Esophagus muscularis mucosa (tissue), 4 donors: ENCODE measurements at places on chromosomes 7 and 10. TPM values are rescaled to one million over a fixed set of nuclear protein-coding genes. Genes with fewer than 3 reads are reported as not detected.

GRCh38 chr10:36428507-36428906 is 696.9 kb upstream of the ANKRD30A start:
- no peak for DNase-seq

GRCh38 chr10:5476918-5477525 is 22.3 kb downstream of the CALML5 start:
- DNase-seq: no peak

- no peak for DNase-seq
Measured at GRCh38 chr7:96531331-96531730, 178.3 kb downstream of the SEM1 start.

DNA sequence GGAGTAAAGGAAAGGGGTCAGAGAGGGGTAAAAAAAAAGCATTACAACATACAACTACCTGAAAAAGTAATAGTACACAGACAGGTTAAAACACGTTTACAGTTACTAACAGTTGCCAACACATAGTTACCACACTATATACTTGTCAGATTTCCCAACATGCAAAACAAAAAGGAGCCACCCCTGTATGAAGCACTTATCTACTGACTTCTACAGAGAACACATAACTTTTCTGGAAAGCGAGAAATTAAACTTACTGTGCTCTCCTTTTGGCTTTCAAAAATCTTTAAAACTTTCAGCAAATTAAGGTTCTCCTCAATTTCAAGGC is 2.1 kb downstream of the ABI1 start:
- DNase-seq: no peak

DNA sequence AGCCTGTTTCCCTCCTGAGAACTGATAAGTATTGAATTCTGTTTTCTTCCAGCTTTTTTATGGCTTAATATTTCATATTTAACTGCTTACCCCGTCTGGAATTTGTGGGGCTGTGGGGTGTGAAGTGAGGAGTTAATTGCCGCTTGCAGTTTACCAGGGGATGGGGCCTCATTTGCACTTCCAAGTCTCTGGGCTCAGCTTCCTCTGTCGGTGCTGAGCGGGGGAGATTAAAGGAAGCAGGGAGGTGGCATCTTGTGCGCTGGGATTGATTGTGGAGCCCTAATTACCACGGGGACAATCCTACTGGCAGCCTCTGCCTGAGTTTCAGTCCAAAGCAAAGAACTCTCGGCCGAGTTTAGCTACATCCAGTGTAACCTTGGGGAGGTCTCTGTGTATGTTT is 33.4 kb downstream of the ELFN1 start:
- no peak for DNase-seq

GRCh38 chr10:130404476-130405055 is 268.4 kb downstream of the GLRX3 start:
- no peak for DNase-seq

DNA sequence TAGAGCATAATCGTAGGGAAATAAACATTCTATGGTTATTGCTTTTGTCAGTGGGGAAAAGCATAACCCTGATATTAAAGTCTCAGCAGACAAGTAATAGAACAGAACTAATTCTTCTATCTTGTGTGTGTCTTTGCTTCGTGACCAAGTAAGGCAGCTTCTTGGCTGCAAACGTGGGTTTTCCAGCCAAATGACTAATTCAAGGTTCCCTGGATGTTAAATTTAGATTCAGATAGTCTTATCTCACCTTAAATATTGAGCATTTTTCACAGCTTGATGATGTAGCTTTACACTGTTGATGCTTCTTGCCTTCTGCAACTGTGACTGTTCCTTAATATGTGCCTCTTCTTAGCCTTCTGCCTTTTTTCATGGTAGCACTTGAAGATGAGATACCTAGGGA is 113.0 kb downstream of the EXOC4 start:
- no peak for DNase-seq

GRCh38 chr10:44513591-44513990 is 128.7 kb upstream of the CXCL12 start:
- peak; percentile 81 for DNase-seq

DNA sequence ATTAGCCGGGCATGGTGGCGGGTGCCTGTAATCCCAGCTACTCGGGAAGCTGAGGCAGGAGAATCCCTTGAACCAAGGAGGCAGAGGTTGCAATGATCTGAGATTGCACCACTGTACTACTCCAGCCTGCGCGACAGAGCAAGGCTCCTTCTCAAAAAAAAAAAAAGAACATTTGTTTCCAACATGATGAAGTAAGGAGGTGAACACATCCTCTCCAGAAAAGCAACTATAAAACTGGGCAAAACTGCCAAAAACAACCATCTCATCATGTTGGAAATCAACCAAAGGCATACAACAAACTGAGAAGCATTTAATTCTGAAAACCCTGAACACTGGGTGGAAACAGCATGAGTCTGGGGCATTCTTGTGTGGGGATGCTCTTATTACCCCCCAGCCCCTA is 14.3 kb downstream of the PRTFDC1 start:
- peak; percentile 8 for DNase-seq

- peak; percentile 95 for DNase-seq
Measured at GRCh38 chr7:99392659-99393354, 15.6 kb downstream of the PDAP1 start.

GRCh38 chr10:70982443-70982842 is 94.1 kb upstream of the PCBD1 start:
- no peak for DNase-seq

DNA sequence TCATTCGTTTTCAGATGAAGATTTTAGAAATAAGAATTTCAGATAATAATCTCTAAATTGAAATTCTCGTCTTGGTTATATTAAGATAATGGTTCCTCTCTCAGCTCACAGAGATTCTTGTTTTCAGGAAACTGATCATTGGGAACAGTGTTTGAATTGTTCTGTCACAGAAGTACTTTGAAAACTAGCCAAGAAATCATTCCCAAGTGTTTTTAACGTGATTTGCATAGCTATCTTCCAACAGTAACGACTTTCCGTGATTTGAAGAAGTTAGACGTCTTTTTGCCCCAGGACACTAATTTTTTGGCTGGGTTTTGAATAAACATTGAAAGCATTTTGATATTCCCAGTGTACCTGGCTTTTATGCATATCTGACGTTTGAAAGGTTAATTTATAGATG is 116.0 kb downstream of the CDCA7L start:
- no peak for DNase-seq

- no peak for DNase-seq
Measured at GRCh38 chr7:142077762-142078161, 33.8 kb upstream of the MGAM2 start.

DNA sequence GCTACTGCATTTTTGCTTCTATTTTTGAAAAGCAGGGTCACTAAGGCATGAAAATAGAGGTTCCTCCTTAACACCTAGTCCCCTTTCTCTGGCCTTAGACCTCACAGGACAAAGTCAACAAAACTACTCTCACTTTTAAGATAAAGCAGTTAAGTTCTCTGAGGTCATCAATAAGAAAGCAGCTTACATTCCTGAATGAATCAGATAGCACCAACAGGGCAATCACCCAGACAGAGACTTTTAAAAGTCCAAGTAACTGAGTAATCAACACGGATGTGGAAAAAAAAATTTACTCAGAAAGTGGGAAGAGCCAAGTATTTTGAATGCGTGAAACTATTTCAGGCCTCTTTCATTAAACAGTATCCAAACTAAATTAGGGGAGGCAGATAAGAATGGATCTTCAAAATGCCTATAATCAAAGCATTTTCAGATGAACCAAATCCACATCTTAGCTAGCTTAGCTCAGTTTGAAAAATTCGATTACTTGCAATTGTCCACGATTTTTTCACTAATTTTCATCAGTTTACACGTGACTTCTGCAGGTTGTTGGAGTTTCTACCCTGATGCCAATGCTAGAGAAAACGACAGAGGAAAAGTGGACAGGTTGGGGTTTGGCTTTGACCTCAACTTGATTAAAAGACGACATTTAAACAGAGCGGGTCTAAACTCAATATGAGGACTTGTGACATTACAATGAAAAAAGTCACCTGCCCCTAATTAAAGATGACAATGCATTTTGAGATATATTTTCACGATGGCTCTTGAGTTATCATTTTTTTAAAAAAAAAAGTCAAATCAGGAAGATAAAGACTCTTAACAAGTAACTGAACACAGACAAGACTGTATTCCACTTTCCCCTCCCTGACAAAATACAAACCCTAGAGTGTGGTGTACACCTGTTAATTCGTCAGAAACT is 1.6 kb downstream of the BEND7 start:
- DNase-seq: no peak

DNA sequence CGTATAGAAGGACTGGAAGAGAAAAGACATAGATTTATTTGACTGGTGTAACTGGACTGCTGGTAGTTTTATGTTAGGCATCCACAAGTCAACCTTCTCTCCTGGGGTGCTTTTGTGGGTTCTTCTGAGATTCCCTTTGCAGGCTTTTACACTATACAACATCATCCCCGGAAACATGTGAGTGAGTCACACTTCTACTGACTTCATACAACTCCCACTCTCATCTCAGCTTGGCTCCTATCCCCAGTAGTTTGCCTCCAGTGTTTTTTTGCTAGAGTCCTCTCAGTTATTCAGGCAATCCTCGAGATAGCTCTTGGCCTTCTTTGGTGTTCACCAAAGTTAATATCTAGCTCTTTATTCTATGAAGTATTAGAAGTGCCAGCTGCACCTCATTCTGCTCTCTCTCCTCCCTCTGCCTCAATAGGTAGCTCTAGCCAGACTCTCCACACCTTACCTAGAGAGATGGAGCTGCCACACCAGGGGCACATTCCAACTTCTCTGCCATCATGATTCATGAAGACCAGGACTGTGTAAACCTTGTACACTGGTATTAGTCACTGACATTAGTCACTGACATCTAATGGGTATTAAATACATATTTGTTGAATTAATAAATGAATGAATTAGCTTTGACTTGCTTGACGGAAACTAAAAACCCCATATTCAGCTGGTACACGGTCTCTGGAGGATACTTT is 281.9 kb downstream of the PPP1R3A start:
- no peak for DNase-seq

DNA sequence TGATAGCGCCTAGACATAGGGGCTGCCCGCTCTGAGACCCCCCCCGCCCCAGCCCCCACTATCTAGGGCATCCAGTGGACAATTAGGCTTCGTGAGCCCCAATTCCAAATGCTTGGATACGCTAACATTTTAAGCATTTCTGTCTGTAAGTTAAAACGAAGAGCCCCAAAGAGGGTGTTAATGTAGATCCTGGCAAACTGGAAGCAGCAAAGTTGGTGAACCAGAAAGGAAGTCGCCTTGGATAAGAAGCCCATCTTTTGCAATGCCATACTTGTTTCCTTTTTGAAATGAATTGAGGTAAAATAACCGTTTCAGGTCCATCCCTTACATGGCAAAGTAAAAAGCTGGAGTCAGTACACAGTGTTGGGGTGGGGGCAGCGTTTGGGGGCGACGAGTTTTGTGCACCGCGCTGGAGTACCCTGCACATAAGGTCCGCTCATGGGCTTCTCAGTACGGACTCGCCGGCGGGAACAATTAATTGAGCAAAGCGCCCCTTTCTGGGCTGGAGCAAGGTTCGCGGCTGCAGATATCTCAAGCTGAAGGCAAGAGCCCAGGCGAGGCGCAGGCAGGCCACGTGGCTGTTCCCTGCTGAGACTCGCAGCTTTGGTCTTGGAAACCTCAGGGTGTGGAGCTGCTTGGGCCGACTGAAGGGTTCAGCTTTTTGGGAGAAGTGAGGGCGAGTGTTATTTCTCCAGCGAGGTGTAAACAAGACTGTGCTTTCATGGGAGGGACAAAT is 1.4 kb upstream of the TWIST1 start:
- DNase-seq: no peak

- peak; percentile 60 for DNase-seq
Measured at GRCh38 chr10:111203615-111204014, 126.8 kb downstream of the ADRA2A start.

- DNase-seq: no peak
Measured at GRCh38 chr7:55569797-55570196, 2.5 kb downstream of the VOPP1 start.

DNA sequence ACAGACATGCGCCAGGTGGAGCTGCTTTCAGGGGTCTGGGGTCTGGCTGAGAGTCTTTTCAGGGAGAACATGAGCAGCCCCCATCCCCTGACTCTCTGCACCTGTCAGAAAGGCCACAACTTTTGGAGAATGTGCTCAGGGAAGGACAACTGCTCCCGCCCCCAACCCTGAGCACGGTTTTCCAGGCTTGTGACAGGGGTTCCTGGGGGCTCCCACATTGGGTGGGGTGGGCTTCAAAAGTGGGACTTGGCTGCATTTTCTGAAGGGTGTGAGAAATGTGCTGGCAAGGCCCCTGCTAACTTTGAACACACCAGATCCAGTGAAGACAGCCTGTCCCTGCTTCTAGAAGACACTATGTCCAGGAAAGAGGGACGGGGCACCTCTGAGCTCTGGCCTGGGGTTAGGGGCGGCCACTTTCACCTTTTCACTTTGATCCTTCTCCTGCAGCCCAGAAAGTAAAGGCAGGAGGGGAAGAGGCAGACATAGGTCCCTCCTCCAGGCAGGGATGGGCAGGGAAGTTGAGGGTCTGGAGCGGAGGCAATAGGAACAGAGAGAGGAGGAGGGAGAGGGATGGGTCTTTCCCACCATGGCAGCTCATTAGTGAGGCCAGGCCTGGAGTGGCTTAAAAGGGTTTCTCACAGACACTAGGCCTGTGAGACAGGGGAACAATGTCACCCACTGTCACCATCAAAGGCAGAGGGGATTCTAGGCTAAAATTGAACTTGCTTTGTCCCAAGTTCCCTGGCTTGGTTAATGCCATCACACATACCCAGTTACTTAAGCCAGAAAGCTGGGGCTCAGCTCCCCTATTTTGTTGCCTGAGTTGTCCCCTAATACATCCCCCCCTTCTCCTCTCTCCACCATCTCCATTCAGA is 1.5 kb downstream of the KCP start:
- no peak for DNase-seq

- peak; percentile 42 for DNase-seq
Measured at GRCh38 chr7:155323001-155323638, 25.4 kb downstream of the INSIG1 start.

The PAX4 gene
- not detected for total RNA-seq

The TMEM236 gene
- total RNA-seq: 0.78 TPM

The ITPRID1 gene
- total RNA-seq: not detected

The PSD gene
- 94.0 TPM for total RNA-seq

The CALML3 gene
- total RNA-seq: not detected

The CDK14 gene
- total RNA-seq: 17.7 TPM

The TAS2R4 gene
- not detected for total RNA-seq

The NRG3 gene
- 0.17 TPM for total RNA-seq

The GPR85 gene
- total RNA-seq: not detected

The AGR2 gene
- total RNA-seq: not detected

The CPA2 gene
- not detected for total RNA-seq
